ENCODE measurements at places on chromosomes 2 and 18.

GRCh38 chr18:78480262-78481054 lies 499.2 kb upstream of the SALL3 start:
- DNase-seq = no peak

- peak; percentile 29 for DNase-seq
These were observed 156.5 kb downstream of the MYO5B start for GRCh38 chr18:50038448-50038847.

- DNase-seq = peak; percentile 57
These were observed 102.3 kb downstream of the TCF4 start for GRCh38 chr18:55485666-55486065.

DNA sequence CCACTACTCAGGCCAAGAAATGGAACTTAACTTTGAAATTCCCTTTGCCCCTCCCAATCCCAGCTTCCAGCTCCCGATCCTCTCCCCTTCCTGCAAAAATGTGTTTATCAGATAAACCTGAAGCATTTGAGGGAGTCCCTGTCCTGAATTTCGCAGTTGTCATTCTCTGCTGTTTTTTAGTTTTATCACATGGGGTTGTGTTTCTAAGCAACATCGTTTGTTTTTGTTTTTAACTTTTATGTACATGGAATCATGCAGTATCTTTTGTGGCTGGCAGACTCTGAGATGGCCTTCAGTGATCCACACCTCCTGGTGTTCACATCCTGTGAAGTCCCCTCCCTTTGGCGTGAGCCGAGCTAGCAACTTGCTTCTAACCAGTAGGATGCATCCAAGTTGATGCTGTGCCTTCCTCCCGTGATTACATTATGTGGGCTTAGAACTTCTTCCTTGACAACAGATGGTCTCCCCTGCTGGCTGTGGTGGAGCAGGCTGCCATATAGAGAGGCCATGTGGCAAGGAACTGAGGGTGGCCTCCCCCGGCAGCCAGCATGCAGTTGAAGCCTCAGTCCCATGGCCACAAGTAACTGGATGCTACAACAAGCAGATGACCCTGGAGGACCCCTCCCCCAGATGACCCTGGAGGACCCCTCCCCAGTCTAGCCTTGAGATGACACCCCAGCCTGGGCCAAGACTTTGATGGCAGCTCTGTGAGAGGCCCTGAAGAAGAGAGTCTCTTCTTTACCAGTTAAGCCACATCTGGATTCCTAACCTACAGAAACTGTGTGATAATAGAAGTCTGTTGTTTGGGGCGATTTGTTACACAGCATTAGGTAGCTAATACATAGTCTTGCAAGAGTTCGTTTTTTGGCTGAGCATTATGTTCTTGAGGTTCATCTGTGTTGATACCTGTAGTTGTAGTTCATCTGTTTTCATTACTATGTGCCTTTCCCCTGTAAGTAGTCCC lies 27.7 kb downstream of the SH3BP4 start:
- DNase-seq = peak; percentile 72

Measured in fibroblast of pulmonary artery (primary cell).